Heart right ventricle (tissue), 16 donors: ENCODE measurements at places on chromosomes 4 and X. TPM values are rescaled to one million over a fixed set of nuclear protein-coding genes. Genes with fewer than 3 reads are reported as not detected.

GRCh38 chr4:5199912-5200311 is 148.6 kb downstream of the STK32B start:
- no peak for DNase-seq

DNA sequence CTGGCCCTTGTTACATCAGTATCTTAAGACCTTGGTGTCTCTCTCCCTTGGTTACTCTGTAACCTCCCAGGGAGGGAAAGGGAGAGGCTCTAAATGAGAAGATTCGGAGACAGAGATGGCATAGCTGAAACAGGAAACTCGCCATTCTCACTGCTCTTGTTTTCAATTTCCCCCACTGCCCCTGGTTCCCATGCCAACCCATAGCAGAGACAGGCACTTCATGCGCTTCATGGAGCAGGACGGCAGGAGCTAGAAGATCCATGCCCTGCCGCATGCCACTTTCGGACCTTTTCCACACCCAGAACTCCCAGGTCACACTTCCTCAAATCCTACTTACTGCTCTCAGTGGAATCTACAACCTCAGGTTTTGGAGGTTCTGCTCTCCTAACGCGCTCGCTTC is 3.1 kb downstream of the ZMYM3 start:
- DNase-seq, result no peak

GRCh38 chr4:47017494-47017893 is 13.9 kb upstream of the GABRB1 start:
- DNase-seq, result no peak

- DNase-seq, result no peak
Measured at GRCh38 chr4:85779165-85779564, 304.2 kb downstream of the ARHGAP24 start.

MAGEE1 gene
- 3.0 TPM for total RNA-seq

WDFY3 gene
- total RNA-seq, result 60.7 TPM
